Activated CD4-positive, alpha-beta T cell treated with anti-CD3 and anti-CD28 coated beads, Interleukin-2, amount 10 ng/mL, durations not matched to agents 24 days and 14 days (primary cell): ENCODE measurements at places on chromosomes 4 and X. TPM values are rescaled to one million over a fixed set of nuclear protein-coding genes. Genes with fewer than 3 reads are reported as not detected.

DNA sequence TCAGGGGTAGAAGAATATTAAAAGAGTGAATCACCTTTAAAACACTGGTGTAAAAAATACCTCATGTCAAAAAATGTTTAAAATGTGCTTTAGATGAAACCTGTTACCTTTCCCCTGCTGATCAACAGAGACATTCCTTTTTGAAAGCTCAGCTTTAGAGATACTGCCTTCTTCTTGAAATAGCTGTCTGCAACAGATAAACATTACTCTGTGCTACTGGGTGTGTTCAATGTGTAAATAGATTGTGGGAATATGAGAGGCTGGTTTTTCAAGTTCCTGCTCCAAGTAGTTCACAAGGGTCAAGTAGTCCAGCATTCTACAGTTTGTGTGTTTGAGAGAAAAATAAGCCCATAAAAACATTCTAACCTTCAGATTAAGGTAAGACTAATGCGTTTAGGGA, at the start of gene SYTL5:
Gene SYTL5 (plus strand): TSS at position 263 of the 400 bp plus-strand sequence. CDS start 27,337 bp downstream, outside the sequence.
- no peaks in the 10 kb centered on the region for H3K36me3 ChIP-seq
- peaks cover 10% of the 10 kb centered on the region for H3K27me3 ChIP-seq

DNA sequence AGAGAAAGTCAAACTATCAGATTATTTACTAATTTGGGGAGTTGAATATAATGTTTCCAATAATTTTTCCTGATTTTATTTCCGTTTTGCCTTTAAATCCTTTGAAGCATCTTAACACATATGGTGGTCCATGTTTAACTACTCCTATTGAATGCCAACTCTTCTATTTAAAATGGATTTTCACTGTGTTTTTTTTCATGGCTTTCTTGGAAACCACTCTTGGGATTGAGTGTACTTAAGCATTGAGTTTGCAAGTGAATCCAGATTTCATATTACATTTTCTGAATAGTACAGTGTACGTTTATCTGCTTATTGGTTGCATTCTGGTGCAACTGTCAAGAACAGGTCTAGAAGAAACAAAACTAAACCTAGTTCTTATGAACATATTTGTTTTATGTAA, 45.6 kb downstream of the RAPGEF2 start:
- H3K4me3 ChIP-seq = no peak overlapping the region
- H3K4me1 ChIP-seq = peaks cover 9% of the 10 kb centered on the region
- H3K36me3 ChIP-seq = no peaks in the 10 kb centered on the region
- no peak overlapping the region for H3K27ac ChIP-seq
- no peak for DNase-seq
- H3K27me3 ChIP-seq = no peaks in the 10 kb centered on the region

Gene FDCSP
- total RNA-seq = not detected in 2 replicates

GRCh38 chr4:16438986-16439385, 212.7 kb upstream of the TAPT1 start:
- no peaks in the 10 kb centered on the region for H3K27me3 ChIP-seq
- H3K36me3 ChIP-seq = no peaks in the 10 kb centered on the region
- H3K4me3 ChIP-seq = no peak overlapping the region
- no peak overlapping the region for H3K27ac ChIP-seq

GRCh38 chr4:181508601-181509000, 734.6 kb upstream of the TENM3 start:
- no peak overlapping the region for H3K4me3 ChIP-seq
- H3K27me3 ChIP-seq = no peaks in the 10 kb centered on the region
- no peaks in the 10 kb centered on the region for H3K4me1 ChIP-seq
- DNase-seq = no peak
- no peak overlapping the region for H3K27ac ChIP-seq

Gene NMU
- not detected in 2 replicates for total RNA-seq

Gene GRIA2
- not detected in 2 replicates for total RNA-seq
